ENCODE measurements at places on chromosomes 4 and X. TPM values are rescaled to one million over a fixed set of nuclear protein-coding genes. Genes with fewer than 3 reads are reported as not detected.

DNA sequence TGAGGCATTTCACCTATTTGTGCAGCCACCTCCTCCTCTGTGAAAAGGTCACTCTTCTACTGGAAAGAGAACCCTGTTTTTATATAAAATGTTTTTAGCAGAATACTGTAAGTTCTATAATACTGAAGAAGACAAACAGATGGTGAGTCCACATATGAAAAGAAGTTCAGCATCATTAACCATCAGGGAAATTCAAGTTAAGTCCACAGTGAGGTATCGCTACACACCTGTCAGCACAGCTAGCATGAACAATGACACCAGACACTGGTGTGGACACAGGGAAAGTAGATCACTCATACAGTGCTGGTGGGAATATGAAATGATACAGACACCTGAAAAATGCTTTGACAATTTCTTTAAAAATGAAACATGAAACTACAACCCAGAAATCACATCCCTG, 133.0 kb downstream of the MAD2L1 start:
- no peak for DNase-seq

Gene PCYT1B
- not detected for total RNA-seq

GRCh38 chrX:132983496-132983895, 25.1 kb upstream of the HS6ST2 start:
- DNase-seq: no peak

Gene UGT2B11
- total RNA-seq: 0.39 TPM

- no peak for DNase-seq
Measured at GRCh38 chrX:36909676-36910030, 98.5 kb upstream of the FAM47C start.

DNA sequence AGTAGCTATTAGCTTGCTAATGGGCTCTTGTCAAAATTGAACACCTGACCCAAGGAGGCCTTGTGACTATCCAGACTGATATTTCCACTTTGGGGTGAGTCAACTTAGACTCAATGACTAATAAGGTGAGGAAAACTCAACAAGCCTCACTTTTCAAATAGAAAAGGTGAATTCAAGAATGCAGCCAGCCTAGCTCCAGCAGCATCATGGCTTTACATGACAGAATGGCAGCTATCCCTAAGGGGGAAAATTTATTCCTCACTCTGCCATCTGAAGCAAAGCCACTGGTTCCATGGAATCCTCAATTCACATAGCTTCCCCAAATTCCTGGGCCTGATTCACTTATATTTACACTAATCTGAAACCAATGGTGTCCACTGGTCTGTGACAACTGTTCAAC, 29.1 kb upstream of the RAB9B start:
- DNase-seq: no peak

GRCh38 chr4:137519406-137519805, 12.9 kb downstream of the PCDH18 start:
- no peak for DNase-seq

- peak; percentile 53 for DNase-seq
Measured at GRCh38 chrX:53284684-53285447, 3.5 kb upstream of the IQSEC2 start.

- DNase-seq: peak; percentile 60
Measured at GRCh38 chrX:40154250-40154852, 56.6 kb upstream of the BCOR start.

- no peak for DNase-seq
Measured at GRCh38 chr4:136306361-136306760, 1225.9 kb downstream of the PCDH18 start.

DNA sequence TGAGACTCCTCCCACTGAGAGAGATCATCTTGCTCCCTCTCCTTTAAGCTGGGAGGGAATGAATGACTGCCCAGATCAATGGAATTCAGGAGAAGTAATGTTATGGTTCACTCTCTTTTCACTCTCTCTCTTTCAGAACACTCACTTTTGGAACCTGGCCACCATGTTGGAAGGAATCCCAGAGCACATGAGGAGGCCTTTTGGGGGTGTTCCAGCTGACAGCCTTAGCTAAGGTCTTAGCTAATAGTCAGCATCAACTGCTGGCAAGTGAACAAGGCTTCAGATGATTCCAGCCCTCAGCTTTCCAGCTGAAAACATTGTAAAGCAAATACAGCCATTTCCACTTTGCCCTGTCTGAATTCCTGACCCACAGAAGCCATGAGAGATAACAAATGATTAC, 124.0 kb upstream of the CLNK start:
- no peak for DNase-seq

DNA sequence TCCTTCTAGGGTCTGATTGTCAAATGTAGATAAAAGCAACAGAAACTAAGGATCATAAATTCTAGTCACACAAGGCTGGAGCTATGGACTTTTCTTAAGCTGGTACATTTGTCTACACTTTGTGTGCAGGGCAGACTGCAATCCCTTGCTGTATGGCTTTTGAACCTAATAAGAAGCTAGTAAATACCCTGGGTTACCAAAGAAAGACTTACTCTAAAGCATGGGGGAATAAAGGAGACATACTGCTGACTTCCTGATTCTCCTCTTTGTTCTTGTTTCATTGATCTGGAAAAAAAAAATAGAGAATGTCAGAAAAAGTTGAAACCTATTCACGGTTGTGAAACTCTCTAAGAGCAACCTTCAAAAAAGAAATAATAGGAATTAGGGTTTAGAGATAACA, 216.6 kb upstream of the TLL1 start:
- DNase-seq: no peak

DNA sequence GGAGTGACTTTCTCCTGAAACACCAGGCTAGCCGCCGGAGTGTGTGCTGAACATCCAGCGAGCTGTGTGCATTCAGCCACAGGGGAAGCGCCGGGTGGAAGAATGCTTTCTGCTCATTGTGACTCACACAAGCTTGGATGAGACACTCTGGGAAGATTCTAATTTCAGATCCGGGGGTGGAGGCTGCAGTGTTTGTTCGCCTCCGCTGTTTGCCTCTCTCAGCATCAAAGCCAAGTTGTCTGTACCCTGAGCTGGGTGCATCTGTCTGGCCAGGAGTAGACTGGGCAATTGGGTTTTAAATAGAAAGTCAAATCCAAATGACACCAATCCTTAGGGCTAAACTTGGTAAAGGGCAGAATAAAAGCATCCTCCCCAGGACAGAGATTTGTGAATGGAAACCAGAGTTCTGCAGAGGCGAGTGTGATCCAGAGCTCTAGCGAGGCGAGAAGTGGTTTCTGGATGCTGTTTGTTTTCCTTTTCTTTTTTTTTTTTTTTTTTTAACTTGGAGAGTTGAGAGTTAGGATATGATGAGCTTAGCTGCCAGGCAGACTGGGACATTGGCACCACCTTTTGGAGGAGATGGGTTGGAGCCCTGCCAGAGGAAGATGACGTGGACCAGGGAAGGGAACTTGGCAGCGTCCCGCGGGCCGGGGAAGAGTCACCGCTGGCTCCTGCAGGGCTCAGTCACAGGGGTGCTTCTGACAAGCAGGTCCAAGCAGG, 196.0 kb upstream of the PSAPL1 start:
- DNase-seq: peak; percentile 79

GRCh38 chrX:19198473-19198872, 76.2 kb upstream of the ADGRG2 start:
- DNase-seq: no peak

GRCh38 chr4:67014592-67014991, 530.7 kb downstream of the CENPC start:
- no peak for DNase-seq

GRCh38 chr4:184968784-184969201, 49.5 kb upstream of the HELT start:
- DNase-seq: peak; percentile 88

Gene SLC10A4
- 0.13 TPM for total RNA-seq

DNA sequence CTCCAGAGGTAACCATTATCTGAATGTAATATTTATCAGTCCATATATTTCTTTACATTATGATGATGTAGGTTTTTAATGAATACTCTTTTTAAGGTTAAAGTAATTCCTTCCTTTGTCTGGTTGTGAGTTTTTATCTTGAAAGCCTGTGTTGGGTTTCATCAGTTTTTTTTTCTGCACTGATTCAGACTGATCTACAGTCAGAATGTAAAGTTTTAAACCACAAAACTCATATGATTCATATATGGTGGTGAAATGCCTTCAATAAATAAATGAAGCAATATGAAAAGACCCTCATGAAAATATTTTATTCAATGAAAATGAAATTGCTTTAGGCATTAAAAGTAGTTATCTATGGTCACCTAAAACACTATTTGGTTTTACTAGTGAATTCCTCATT, 47.1 kb downstream of the SORBS2 start:
- DNase-seq: no peak

Gene XAGE2
- not detected for total RNA-seq

DNA sequence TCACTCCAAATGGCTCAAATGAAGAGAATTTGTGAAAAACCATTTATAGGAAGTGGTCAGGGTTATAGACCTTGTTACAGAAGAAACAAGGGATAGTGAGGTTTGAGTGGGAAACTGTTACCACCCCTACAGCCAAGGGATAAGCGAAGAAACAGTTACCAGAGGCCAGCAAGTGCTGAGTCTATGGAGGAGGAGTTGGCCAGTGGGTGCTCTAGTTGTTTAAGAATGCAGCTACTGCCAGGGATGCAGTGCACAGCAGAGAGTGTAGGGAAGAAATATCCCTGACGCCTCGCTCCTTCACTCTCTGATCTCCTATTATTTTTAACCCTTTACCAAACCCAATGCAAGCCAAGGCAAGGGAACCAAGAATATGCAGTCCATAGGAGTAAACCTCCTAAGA, 15.2 kb upstream of the SYTL4 start:
- DNase-seq: no peak

Gene MAGEE2
- total RNA-seq: not detected

Gene HS3ST1
- 2.7 TPM for total RNA-seq

DNA sequence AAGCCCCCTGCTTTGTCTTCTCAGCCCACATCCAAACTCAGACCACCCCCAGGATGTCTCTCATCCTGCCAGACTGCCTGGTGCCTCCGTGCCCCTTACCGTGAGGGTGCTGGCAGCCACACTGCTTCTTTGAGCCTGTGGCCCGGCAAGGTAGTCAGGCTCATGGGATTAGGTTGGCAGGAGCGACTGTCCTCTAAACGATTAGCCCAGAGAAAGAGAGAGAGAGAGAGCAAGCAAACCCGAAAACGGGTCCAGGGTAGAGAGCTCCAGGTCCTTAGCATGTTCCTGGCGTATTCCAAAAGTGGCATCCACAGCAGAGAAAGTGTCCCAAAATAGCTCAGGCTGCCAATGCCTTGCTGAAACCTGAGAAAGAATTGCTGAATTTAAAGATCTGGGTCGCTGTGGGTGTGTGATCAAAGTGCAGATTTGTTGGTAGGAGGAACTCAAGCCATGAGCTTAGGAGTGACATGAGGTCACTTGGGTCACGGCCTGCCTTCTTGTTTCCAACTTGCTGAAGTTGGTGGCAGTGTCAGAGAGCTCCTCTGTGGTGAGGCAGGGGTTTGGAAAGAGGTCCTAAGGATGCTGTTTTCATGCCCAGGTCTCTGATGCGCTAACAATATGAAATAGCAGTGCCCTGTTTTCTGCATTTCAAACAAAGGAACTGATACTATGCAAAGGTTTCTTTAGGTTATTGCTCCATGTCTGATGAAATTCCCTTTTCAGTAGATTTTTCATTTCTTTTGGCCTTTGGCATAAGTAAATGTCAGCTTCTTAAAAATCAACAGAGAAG, 81.6 kb downstream of the RTL9 start:
- DNase-seq: no peak

DNA sequence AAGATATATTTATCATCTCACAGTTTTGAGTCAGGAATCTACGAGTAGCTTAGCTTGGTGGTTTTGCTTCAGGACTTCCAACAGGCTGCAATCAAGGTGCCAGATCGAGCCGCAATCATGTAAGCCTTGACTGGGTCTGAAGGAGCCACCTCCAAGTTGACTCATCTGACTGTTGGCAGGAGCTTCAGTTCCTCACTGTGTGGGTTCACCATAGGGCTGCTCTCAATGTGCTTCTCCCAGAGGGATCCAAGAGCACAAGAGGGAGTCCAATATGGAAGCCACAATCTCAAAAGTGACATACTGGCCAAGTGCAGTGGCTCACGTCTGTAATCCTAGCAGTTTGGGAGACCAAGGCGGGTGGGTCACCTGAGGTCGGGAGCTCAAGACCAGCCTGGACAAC, 26.5 kb downstream of the DCHS2 start:
- DNase-seq: no peak

DNA sequence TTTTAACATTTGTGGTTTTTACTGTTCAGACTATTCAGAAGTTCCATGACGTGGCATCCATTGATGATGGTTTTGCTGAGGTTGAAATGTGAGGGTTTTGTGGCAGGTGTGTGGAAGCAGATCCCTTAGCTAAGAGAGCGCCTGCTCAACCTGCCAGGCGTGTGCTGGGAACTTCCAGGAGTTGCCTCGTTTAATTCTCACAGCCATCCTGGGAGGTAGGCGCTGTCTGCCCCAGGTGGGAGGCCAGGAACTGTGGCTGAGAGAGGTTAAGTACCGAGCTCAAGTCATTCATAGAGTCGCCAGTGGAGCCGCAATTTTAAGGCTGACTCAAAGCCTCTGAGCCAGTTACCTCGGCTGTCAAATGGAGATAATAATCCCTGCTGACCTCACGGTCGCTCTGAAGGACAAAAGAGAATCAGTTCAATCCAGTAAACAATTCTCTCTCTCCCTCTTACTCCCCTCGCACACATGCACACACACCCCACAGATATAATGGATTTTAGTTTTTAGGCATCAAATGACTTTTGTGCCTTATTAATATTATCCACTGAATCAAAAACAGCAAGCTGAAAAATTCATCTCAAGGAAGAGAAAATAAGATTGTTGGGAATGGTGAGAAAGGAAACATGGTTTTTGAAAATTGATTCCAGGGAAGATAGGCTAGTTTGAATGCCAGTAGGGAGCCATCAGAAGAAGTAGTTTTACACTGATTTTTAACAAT, 171.3 kb downstream of the PTTG2 start:
- no peak for DNase-seq

- no peak for DNase-seq
Measured at GRCh38 chrX:37445182-37445581, 96.0 kb downstream of the PRRG1 start.

GRCh38 chrX:52424656-52425055, 55.8 kb downstream of the XAGE2 start:
- DNase-seq: no peak

Gene SOD3
- total RNA-seq: 161 TPM

Gene GPM6B
- total RNA-seq: 6.1 TPM

- DNase-seq: no peak
Measured at GRCh38 chr4:116358633-116359222, 726.6 kb downstream of the TRAM1L1 start.

GRCh38 chr4:172412851-172413580, 599.8 kb downstream of the GALNTL6 start:
- no peak for DNase-seq

DNA sequence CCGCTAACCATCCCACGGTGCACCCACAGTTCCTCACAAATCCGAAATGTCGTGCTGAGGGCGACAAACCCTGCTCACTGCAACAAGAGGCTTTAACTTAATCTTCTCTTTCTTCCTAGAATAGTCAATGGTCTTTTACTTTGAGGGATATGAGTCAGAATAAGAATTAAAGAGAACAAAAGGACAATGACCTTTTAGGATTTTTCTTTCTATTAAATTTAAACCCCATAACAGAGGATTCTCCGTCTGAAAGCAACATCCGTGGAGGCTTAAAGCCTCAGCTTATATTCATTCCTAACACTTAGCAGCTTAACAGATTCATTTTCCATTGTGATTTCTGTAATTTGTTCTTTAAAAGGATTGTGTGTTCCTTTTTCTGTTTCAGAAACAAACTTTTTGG, 44.9 kb upstream of the PUDP start:
- DNase-seq: no peak

GRCh38 chrX:92209936-92210335, 430.8 kb downstream of the PCDH11X start:
- DNase-seq: no peak

GRCh38 chrX:15664487-15665444, at the start of gene CLTRN:
TSS of gene CLTRN (minus strand) at chrX:15664805. CDS start at chrX:15664775, 30 bp downstream.
- DNase-seq: no peak

Gene MED14
- 114 TPM for total RNA-seq

- DNase-seq: peak; percentile 81
Measured at GRCh38 chrX:107825698-107826237, at the start of gene MID2. TSS of gene MID2 (plus strand) at chrX:107825866. CDS start at chrX:107826427, 561 bp downstream.

Measured in thyroid gland (tissue), 4 donors.